ENCODE measurements at places on chromosomes 2 and 18.

- no peak for DNase-seq
These were observed 36.5 kb downstream of the LPIN2 start for GRCh38 chr18:2976218-2977132.

DNA sequence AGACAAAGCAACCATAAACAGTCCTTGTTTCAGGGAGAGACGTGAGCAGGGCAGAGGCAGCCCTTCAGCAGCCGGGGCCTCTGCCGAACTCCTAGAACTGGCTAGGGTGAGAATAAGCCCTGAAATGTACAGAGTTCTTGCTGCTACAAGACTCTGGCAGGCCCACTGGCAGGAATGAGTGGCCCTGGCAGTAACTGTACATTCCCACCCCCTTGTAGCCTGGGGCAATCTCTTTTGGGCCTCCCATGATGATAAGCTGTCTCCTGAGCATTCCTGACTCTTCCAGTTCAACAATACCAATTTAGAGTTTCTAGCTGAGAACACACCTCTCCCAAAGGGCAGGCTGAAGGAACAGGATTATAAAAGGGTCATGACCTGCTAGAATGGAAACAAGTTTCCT lies 54.3 kb downstream of the HAUS1 start:
- no peak for DNase-seq

- DNase-seq, result no peak
These were observed 37.6 kb upstream of the TAF1B start for GRCh38 chr2:9805435-9806297.

GRCh38 chr2:195586062-195586714 lies 70.8 kb upstream of the SLC39A10 start:
- DNase-seq, result no peak

- no peak for DNase-seq
These were observed 151.1 kb downstream of the ZNF407 start for GRCh38 chr18:74748809-74749208.

DNA sequence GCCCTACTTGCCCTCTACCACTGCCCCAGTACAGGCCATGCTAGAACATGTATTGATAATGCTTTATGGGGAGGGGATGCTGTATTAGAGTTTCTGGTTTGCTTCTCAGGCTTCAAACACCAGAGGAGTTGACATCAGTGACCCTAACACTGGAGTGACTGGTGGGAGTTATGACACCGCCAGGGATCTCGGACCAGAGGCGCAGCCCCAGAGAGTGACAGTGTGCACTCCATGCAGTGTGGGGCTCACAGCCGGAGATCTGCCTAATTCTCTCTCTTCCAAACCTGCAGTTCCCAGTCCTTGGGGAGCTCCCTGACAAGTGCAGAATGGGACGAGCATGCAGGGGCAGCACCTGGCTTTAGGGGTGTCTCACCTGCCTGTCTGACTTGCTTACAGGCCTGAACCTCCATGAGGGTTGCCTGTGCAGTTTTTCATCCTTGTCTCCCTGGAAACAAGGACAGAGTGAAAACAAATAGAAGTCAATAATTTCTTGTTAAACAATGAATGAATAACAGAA lies 244.9 kb upstream of the MYT1L start:
- DNase-seq, result no peak

GRCh38 chr2:76491503-76491902 lies 780.8 kb upstream of the GCFC2 start:
- DNase-seq, result no peak

- no peak for DNase-seq
These were observed 5.3 kb downstream of the RNU2-63P start for GRCh38 chr2:88011011-88011410.
